ENCODE measurements at places on chromosomes 7 and 10. TPM values are rescaled to one million over a fixed set of nuclear protein-coding genes. Genes with fewer than 3 reads are reported as not detected.
A peak's percentile ranks its signal among the peaks of the same experiment; 100 is the strongest.

Gene LIPN
- not detected for total RNA-seq

GRCh38 chr7:2000746-2001321, 231.9 kb downstream of the MAD1L1 start:
- no peaks in the 10 kb centered on the region for H3K4me1 ChIP-seq
- no peaks in the 10 kb centered on the region for H3K27me3 ChIP-seq
- DNase-seq: no peak
- H3K4me3 ChIP-seq: no peak overlapping the region

DNA sequence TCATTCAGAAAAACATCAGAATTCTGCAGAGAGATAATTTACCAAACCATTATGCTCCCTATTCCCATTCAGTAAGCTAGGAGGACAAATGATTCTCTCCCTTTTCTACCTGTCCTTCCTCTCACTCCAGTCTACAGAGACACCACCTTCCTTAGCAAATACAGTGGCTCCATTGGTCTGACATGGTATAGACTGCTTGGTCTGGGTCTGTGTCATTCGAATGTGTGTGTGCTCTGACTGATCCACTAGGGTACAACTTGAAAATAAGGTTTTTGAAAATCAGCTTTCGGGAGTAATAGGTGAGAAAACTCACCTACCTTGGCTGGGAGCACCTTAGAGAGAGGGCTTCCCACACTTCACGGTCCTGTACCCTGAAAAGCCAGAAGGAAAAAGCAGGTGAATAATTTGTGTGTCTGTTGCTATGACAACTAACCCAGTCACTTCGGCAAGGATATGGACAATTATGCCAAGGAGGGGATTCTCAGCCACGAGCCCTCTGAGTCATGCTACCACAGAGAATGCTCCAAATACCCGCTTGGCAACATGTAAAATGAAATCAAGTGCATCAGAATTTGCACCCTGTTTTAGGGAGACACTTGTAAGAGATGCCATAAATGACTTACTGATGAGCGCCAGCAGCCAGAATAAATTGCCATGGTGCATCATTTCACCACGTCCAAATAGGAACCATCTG, 114.5 kb upstream of the PRKCQ start:
- DNase-seq: no peak
- H3K27me3 ChIP-seq: no peaks in the 10 kb centered on the region
- H3K27ac ChIP-seq: no peak overlapping the region
- no peak overlapping the region for H3K4me3 ChIP-seq
- no peaks in the 10 kb centered on the region for H3K4me1 ChIP-seq
- no peaks in the 10 kb centered on the region for H3K36me3 ChIP-seq

Gene NODAL
- not detected for total RNA-seq

GRCh38 chr7:6162650-6163366, 109.6 kb downstream of the CYTH3 start:
- H3K27ac ChIP-seq: no peak overlapping the region
- H3K4me3 ChIP-seq: no peak overlapping the region
- DNase-seq: no peak
- peaks cover 48% of the 10 kb centered on the region for H3K36me3 ChIP-seq
- peaks cover 5% of the 10 kb centered on the region for H3K4me1 ChIP-seq
- no peaks in the 10 kb centered on the region for H3K27me3 ChIP-seq

- no peaks in the 10 kb centered on the region for H3K27me3 ChIP-seq
- no peaks in the 10 kb centered on the region for H3K36me3 ChIP-seq
- peaks cover 4% of the 10 kb centered on the region for H3K4me1 ChIP-seq
- no peak for DNase-seq
Observed at GRCh38 chr7:100598425-100598824, 3.7 kb upstream of the PCOLCE start.

GRCh38 chr7:26055241-26055640, 96.8 kb upstream of the NFE2L3 start:
- no peak overlapping the region for H3K27ac ChIP-seq
- H3K36me3 ChIP-seq: no peaks in the 10 kb centered on the region

Gene DPY19L1
- 6.0 TPM for total RNA-seq

Gene SH2D4B
- 0.16 TPM for total RNA-seq

DNA sequence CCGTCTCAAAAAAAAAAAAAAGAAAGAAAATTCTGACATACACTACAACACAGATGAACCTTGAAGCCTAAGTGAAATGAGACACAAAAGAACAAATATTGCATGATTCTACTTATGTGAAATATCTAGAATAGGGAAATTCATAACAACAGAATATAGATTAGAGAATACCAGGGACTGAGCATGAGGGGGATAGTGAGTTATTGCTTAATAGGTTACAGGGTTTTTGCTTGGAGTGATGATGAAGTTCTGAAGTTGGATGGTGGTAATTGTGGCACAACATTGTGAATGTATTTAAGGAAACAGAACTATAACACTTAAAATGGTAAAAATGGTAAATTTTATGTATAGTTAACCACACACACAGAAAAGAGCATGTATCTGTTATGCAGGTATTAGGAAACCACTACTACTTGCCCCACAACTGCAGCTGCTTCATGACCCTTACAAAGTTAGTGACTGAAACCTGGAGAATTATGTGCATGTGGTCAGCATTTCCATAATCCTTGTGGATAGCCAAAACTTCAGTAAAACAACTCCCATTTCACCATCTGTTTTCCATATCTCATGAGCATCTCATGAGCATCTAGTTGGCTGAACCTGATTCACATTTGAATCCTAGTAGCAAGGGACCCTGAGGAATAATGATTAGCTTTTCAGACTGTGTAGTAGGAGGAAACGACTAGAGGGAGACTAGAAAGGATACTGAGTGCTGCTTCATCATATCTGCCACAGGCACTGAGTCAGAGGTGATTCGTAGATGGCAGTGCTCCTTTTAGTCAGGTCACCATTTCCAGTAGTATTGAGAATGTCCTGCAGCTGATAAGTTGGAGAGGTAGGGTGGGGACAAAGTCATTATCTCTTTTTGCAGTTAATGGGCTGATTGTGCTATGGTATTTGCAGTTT, 26.3 kb downstream of the SAMD8 start:
- H3K27ac ChIP-seq: no peak overlapping the region
- DNase-seq: peak; percentile 12
- no peaks in the 10 kb centered on the region for H3K27me3 ChIP-seq

DNA sequence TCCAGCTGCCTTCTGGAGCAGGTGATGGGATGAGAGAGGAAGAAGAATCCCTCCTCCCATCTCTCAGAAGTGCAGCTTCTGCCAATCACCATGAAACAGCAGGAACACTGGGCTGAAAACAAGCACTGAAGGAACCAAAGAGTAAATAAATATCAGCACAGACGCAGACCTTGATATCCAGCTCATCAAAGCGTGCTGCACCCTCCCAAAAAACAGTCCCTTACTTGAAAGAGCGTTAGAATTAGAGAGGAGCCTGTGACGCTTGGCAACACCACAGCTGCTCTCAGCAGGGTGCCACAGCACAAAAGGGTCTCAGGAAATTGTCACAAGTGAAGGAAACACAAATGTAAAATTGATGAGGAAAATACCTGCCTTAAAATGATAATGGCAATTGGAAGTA, 39.5 kb downstream of the KLF6 start:
- H3K4me3 ChIP-seq: no peak overlapping the region
- no peak for DNase-seq
- H3K27me3 ChIP-seq: no peaks in the 10 kb centered on the region
- H3K27ac ChIP-seq: no peak overlapping the region
- H3K4me1 ChIP-seq: peaks cover 10% of the 10 kb centered on the region
- H3K36me3 ChIP-seq: no peaks in the 10 kb centered on the region

Gene CYP2W1
- not detected for total RNA-seq

Gene CNPY1
- total RNA-seq: not detected

Gene DRGX
- total RNA-seq: not detected

- H3K27ac ChIP-seq: no peak overlapping the region
- no peaks in the 10 kb centered on the region for H3K27me3 ChIP-seq
- H3K4me1 ChIP-seq: no peaks in the 10 kb centered on the region
Observed at GRCh38 chr10:111830359-111830758, 353.2 kb downstream of the GPAM start.

Gene FKBP9
- total RNA-seq: not detected

Gene FOXI2
- total RNA-seq: not detected

Gene EN2
- not detected for total RNA-seq

- H3K27me3 ChIP-seq: peaks cover 3% of the 10 kb centered on the region
- no peaks in the 10 kb centered on the region for H3K36me3 ChIP-seq
- DNase-seq: no peak
- H3K27ac ChIP-seq: no peak overlapping the region
- H3K4me1 ChIP-seq: peaks cover under 1% of the 10 kb centered on the region
- H3K4me3 ChIP-seq: no peak overlapping the region
Observed at GRCh38 chr10:93746844-93747284, 10.9 kb upstream of the LGI1 start.

DNA sequence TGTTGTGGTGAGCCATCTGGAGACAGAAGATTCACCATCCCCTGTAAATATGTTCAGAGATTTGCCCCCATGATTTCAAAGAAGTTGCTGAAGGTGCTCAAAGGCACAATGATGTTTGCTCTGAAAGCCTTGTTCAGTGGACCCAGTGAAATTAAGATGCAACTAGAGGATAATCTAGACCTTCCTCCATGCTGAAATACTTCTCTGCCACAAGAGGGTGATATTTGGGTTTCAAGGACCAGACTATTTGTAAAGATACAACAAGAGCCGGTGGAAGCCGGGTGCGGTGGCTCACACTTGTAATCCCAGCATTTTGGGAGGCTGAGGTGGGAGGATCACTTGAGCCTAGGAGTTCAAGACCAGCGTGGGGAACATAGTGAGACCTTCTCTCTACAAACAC, 13.5 kb upstream of the MSRB2 start:
- no peak for DNase-seq
- peaks cover 30% of the 10 kb centered on the region for H3K27me3 ChIP-seq
- H3K27ac ChIP-seq: no peak overlapping the region
- H3K36me3 ChIP-seq: no peaks in the 10 kb centered on the region

GRCh38 chr10:78629773-78630172, 439.0 kb upstream of the ZMIZ1 start:
- DNase-seq: no peak
- H3K4me3 ChIP-seq: no peak overlapping the region
- no peak overlapping the region for H3K27ac ChIP-seq
- peaks cover 1% of the 10 kb centered on the region for H3K27me3 ChIP-seq
- H3K4me1 ChIP-seq: no peaks in the 10 kb centered on the region

Gene FAM25G
- total RNA-seq: not detected

DNA sequence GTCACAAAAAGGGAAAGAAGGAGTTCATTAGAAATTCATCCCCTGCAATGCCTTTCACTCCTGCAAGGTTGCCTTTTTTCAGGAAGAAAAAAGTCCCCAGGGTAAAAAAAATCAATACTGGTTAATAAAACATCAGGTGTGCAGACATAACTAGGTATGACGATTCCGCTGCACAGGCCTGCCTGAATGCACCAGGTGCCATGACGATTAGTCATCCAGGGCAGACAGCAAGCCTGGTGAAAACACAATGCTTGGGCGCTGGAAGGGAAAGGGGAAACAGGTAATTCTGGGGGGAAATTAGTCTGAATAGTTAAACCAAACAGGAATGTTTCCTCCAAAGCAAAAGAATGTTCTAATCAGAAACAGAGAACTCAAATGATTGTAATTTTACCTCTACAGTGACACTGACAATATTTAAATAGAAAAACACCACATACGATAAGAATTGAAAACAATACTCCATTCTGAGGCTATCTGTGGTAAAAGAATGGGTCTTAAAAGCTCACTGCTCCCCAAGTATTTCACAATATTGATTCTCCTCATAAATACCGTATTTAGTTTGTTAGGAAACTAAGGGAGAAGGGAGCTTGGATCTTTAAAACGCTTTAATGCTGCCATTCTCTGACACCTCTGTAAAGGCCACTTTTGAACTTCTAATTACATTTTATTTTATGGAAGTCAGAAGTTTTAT, 45.2 kb downstream of the VPS41 start:
- no peaks in the 10 kb centered on the region for H3K4me1 ChIP-seq
- H3K27ac ChIP-seq: no peak overlapping the region
- no peak for DNase-seq
- no peaks in the 10 kb centered on the region for H3K27me3 ChIP-seq
- H3K4me3 ChIP-seq: no peak overlapping the region

Gene LOXL4
- not detected for total RNA-seq

Gene ITIH2
- total RNA-seq: not detected

Gene INHBA
- not detected for total RNA-seq

DNA sequence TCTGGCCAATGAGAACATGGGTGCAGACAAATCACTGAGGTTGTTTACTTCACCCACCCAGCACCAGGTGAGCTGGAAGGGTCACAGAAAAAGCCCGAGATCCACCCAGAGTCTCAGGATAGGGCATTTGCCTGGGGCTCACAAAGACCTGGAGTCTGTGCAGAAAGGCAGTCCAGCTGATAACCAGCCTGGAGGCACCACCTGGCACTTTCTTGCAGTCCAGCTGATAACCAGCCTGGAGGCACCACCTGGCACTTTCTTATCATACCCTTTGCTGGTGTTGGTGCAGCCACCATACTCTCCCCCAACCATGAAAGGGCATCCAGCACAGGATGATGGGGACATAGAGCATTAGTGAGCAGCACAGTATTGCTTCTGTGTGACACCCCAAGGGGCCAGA, 104.1 kb downstream of the PPP1R3C start:
- no peak for DNase-seq
- no peak overlapping the region for H3K27ac ChIP-seq
- H3K27me3 ChIP-seq: peaks cover 2% of the 10 kb centered on the region
- no peak overlapping the region for H3K4me3 ChIP-seq
- no peaks in the 10 kb centered on the region for H3K36me3 ChIP-seq

DNA sequence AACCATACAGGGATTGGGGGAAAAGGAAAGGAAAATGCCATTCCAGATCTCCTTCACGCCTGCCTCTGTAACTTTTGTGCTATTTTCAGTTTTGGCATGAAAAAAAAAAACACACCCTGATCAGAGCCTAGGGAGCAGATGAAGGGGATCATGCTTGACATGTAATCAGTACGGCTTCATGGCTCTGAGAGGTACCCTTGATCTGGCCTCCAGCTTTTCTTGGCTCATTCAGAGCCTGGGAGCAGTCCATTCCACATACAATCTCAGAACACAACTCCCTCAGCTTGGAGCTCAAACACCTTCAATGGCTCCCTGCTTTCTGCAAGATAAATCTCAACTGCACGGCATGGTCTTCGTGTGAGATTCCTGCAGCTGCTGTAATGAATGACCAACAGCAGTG, 422.8 kb upstream of the ZMIZ1 start:
- DNase-seq: no peak
- H3K36me3 ChIP-seq: no peaks in the 10 kb centered on the region
- no peaks in the 10 kb centered on the region for H3K4me1 ChIP-seq
- H3K27me3 ChIP-seq: peaks cover 2% of the 10 kb centered on the region
- H3K4me3 ChIP-seq: no peak overlapping the region

All from CD4-positive, alpha-beta T cell (primary cell).